ENCODE measurements at places on chromosomes 4 and X. TPM values are rescaled to one million over a fixed set of nuclear protein-coding genes. Genes with fewer than 3 reads are reported as not detected.

Gene WNK3
- 1.1 TPM for total RNA-seq

Gene C4orf36
- total RNA-seq = 5.8 TPM

Gene FAT1
- total RNA-seq = 56.4 TPM

Gene CXXC4
- total RNA-seq = 0.34 TPM

Gene EPGN
- not detected for total RNA-seq

Gene CSN1S1
- 1.3 TPM for total RNA-seq

Gene MUC7
- total RNA-seq = not detected

Gene CSAG3
- not detected for total RNA-seq

Gene SPACA5
- total RNA-seq = not detected

Gene LNX1
- 20.0 TPM for total RNA-seq

Gene CLIC2
- 26.2 TPM for total RNA-seq

Gene ADH1A
- 0.22 TPM for total RNA-seq

Gene USP46
- total RNA-seq = 10.9 TPM

Gene TLR10
- total RNA-seq = 2.1 TPM

Gene ARMCX4
- 7.1 TPM for total RNA-seq

Gene SASH3
- 76.3 TPM for total RNA-seq

Gene CCKAR
- total RNA-seq = not detected

Gene RAB41
- not detected for total RNA-seq

Gene LIAS
- 13.4 TPM for total RNA-seq

Gene FGB
- total RNA-seq = not detected

Gene BANK1
- 15.6 TPM for total RNA-seq

Gene CDS1
- 1.4 TPM for total RNA-seq

Gene WDR17
- total RNA-seq = 1.8 TPM

Gene PLP1
- total RNA-seq = 1.0 TPM

Gene GDPD2
- total RNA-seq = not detected

Gene ASB5
- total RNA-seq = not detected

Gene FHIP1A
- total RNA-seq = 0.34 TPM

Gene GNPDA2
- 14.6 TPM for total RNA-seq

Gene CENPVL3
- not detected for total RNA-seq

Gene PDLIM3
- total RNA-seq = 9.6 TPM

Gene NPY2R
- total RNA-seq = 4.4 TPM

Gene MTMR8
- 1.1 TPM for total RNA-seq

Gene TEC
- 8.5 TPM for total RNA-seq

Gene NEUROG2
- not detected for total RNA-seq

Gene CLNK
- not detected for total RNA-seq

Gene TASL
- 0.75 TPM for total RNA-seq

Gene DDX60
- total RNA-seq = 16.7 TPM

Gene TMEM35A
- 0.88 TPM for total RNA-seq

Gene SPP1
- total RNA-seq = 43.3 TPM

Gene ARHGAP6
- total RNA-seq = 24.9 TPM

Gene CXCL10
- total RNA-seq = 2.6 TPM
